ENCODE measurements at places on chromosomes 3 and 15.
A peak's percentile ranks its signal among the peaks of the same experiment; 100 is the strongest.

GRCh38 chr3:138681463-138682220 is 73.1 kb downstream of the FAIM start:
- no peak for DNase-seq

- no peak for DNase-seq
Measured at GRCh38 chr3:143586576-143586975, 261.7 kb downstream of the SLC9A9 start.

DNA sequence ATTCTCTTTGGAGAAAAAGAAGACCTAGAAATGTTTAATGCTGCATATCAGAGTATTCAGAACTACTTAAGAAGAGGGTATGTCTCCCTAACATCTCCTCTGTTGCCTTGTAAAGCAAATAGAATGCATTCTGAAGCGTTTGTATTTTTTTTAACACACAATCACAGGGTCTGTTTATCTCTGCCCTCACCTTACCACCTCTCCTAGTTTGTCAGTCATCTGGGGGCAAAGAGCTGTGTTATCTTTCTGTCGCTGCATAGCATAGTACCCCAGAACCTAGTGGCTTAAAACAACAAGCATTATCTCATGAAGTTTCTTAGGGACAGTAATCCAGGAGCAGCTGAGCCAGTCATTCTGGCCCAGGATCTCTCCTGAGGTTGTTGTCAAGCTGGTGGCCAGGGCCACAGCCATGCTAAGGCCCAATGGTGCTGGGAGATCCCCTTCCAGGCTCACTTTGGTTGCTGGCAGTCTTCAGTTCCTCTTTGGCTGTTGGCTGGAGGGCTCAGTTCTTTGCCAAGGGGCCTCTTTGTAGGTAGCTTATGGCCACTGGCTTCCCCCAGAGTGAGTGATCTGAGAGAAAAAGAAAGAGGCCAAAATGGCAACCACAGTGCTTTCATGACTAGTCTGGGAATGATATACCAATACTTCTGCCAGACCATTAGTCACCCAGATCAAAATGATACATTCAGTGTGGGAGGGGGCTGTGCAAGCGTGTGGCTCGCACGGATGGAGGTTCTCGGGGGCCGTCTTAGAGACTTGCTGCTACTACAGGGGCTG is 17.8 kb downstream of the EDEM1 start:
- DNase-seq: no peak

GRCh38 chr3:108118038-108118768 is 27.4 kb upstream of the CD47 start:
- no peak for DNase-seq

DNA sequence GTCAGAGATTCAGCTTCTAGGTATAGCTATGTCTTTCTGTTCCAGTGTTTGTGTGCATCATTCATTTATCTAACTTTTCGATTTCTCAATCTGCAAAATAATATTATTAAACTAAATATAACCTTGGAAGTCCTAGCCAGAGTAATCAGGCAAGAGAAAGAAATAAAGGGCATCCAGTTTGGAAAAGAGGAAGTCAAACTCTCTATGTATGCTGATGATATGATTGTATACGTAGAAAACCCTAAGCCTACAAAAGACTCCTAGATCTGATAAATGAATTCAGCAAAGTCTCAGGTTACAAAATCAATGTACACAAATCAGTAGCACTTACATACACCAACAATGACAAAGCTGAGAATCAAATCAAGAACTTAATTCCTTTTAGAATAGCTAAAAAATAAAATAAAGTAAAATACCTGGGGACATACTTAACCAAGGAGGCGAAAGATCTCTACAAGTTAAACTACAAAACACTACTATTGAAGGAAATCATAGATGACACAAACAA is 718.2 kb downstream of the NTRK3 start:
- no peak for DNase-seq

- DNase-seq: no peak
Measured at GRCh38 chr3:124296406-124296805, 304.5 kb upstream of the ROPN1 start.

DNA sequence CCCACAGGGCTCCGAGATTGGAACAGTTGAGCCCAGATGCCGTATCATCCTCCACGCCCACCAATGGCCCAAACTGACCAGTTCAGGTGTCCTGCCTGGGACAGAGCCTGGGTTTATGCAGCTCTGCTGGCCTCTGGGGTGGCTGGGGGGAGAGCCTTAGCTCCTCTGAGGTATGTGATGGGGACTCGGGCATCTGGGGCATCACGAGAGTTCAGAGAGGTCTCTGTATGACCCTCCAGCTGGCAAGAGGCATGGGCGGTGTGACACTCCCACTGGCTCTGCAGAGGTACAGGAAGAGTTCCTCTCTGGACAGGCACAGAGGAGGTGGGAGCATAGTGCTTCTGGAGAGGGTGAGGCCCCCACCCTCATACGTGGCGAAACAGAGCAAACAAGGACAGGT is 26.6 kb upstream of the DUSP7 start:
- peak; percentile 11 for DNase-seq

DNA sequence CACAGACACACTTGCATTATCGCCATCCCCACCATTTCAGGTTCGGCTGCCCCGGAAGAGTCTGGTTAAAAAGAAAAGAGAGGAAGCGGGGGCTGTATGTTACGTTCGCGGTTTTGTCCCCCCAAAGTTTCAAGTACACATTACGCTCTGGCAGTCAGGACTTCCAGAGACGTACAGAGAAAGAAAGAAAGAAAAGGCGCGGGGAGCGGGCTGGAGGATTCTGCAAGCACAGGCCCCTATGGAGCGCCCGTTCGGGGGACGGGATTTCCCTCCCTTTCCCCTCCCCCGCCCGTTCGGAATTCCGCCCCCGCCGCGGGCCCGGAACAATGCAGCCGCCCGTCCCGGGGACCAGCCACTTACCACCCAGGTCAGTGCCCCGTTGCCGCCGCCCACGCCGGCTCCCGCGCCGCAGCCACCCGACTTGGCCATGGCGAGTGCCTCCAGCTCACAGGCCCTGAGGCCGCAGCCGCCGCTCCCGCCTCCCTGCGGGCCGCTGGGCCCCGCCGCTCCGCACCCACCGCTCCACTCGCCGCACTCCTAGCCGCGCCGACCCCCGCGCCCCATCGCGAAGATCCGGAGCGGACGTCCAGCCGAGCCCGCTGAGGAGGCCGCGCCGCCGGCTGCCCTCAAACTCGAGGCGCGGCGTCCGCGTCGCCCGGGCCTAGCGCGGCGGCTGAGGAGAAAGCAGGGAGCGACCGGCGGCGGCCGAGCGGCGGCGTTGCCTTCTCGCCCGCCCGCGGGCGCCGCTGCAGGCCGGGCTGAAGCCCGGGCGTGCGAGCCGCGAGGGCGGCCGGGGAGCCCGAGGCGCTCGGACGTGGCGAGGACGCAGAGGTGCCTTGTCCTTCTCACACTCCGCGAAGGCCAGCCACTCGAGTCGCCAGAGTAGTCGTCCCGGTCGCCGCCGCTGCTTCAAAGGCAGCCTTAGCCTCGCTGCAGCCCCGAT is 567 bp downstream of the TOP2B start:
- peak; percentile 82 for DNase-seq

DNA sequence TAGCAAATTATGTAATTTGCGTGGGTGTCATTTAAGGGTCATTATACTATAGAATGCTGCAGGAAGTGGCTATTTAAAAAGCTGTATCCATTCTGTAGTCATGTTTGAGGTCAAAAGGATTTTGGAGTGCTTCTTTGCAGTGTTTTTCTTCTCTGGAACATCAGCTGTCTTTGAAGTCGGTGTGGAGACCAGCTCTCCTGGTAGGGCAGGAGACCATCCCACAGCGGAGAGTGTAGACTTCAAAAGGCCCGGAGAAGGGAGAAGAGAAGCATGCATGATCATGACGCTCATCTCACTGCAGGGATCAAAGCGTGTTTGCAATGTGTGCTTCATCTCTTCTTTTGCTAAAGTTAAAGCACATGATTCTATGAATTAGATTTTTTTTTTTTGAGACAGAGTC is 19.9 kb downstream of the PXK start:
- DNase-seq: no peak

GRCh38 chr3:122824465-122825381 is 29.9 kb downstream of the SLC49A4 start:
- DNase-seq: no peak

DNA sequence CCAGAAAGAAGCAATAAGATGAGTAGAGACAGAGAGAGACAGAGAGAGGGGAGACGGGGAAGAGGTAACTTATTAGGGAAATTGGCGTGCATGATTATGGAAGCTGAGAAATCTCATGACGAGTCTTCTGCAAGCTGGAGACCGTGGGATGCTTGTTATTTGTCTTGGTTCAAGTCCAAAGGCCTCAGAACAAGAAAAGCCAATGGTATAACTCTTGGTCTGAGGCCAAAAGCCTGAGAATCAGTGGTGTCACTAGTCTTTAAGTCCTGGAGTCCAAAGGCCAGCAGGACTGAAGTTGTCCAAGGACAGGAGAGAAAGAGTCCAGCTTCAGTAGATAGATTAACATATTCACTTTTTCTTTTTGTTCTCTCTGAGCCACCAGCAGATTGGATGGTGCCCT is 613.6 kb downstream of the CADM2 start:
- no peak for DNase-seq

- peak; percentile 41 for DNase-seq
Measured at GRCh38 chr3:97910931-97911351, 61.3 kb downstream of the RIOX2 start.

GRCh38 chr15:81326466-81327212 is 2.7 kb upstream of the STARD5 start:
- DNase-seq: no peak
